ENCODE measurements at places on chromosomes 2 and 18.

DNA sequence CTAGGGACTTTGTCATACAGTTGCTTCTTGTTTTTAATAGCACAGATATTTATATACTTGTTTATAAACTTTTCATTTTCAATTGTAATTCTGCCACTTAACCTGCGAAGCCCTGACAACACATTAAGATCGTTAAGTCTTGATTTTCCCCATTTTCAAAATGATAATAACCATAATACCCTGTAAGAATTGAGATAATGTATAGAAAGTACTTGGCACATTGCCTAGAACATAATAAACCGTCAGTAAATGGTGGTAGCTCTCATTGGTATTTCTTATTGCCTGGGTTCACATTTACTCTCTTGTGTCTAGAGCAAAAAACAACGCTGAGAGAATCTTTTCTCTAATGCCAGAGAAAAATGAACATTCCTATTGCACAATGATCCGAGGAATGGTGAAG lies 18.6 kb downstream of the PTCD3 start:
- DNase-seq: no peak

- DNase-seq: no peak
These were observed 12.1 kb upstream of the HES6 start for GRCh38 chr2:238251986-238252385.

GRCh38 chr2:21270083-21270491 lies 146.3 kb downstream of the TDRD15 start:
- no peak for DNase-seq

DNA sequence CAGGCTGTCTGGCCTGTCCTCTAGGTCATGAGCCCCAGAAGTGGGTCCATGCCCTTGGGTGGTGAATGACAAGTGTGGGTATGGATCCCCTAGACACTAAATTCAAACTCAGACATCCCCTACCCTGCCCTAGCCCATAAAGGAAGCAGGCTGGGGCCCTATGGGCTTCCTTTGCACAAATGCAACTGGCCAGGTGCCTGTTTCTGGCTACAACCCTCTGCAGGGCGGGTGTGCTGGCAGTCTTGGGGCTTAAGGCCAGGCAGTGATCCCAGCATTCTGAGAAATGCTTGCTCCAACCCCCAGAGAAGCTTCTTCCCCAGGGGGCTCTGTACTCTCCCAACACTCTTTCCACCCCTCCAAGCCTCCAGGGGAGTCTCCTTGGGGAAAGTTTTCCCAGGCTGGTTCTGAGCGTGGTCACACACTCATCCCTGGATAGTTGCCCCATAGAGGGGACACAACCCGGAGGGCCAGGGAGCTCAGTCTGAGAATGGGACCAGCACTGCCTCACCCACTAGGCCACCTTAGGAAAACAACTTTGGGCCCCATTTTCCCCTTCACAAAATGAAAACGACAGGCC lies 16.6 kb upstream of the ASPRV1 start:
- no peak for DNase-seq

DNA sequence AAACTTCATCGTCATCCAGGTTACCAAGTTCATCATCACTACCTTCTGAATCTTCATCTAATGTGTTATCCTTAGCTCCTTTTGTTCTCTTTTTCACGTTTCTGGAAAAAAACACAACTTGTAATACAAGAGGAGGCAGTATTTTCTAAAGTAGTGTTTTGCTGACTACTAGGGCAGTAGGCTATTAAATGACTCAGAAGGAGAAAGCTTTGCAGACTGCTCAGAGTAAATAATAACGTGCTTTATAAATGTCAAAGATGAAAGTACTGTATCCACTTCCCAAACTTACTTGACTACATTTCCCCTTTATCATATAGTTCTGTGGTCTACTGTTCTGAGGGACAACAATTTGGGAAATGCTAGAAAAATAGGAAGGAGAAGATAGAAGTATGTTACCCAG lies 15.6 kb downstream of the CEBPZOS start:
- no peak for DNase-seq

- DNase-seq: no peak
These were observed 308.5 kb downstream of the ADCYAP1 start for GRCh38 chr18:1213126-1213525.

- no peak for DNase-seq
These were observed 51.7 kb upstream of the OTX1 start for GRCh38 chr2:62998949-62999348.

- no peak for DNase-seq
These were observed 655.5 kb upstream of the ID2 start for GRCh38 chr2:8026381-8026780.

DNA sequence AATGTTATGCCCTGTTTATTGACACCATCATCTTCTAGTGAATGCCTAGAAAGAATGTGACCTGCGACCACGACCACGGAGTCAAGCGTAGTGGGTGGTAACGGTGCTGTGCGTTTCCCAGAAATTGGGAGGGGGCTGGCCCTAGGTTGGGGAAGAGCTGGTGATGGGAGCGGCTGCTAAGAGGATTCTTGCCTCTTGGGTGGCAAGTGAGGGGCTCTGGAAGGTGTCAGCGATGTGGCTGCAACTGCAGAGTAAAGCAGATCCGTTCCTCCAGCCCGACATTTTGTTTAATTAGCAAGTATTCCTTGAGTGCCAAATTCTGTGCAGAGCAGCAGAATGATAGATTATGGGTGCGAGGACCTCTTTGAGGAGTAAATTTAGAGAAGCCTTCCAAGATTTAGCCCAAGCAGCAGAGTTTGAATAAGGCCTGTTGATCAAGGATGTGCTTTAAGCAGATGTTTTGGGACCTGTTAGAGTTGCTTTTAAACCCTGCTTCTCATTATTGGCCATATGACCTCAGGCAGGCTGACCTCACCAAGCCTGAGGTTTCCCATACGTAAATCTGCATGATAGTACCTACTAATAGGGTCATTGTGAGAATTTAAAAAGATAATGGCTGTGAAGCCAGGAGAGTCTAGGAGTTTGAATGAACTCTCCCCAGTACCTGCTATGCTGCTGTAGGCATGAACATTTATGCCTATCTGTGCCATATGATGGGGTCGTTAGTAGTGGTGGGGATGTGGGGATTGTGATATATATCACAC lies 287.7 kb downstream of the PTGR3 start:
- DNase-seq: no peak

- no peak for DNase-seq
These were observed 17.5 kb upstream of the RANBP2 start for GRCh38 chr2:108701806-108702205.

DNA sequence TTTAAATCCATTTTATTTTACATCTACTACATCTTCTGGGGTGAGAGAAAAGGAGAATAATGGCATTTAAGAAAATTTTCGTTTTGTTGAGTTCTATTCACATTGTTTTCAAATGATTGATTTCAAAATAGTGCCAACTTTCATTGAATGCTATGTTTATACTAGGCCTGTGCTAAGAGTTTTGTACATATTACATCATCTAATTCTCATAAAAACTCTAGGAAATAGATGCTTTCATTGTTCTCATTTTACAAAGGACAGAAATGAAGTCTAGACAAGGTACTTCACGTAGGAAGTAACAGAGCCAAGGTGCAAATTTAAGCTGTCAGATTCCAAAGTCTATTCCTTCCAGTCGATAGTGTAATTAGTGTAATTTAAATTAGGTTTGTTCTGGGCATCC lies 402.8 kb upstream of the UBE2E3 start:
- DNase-seq: no peak

DNA sequence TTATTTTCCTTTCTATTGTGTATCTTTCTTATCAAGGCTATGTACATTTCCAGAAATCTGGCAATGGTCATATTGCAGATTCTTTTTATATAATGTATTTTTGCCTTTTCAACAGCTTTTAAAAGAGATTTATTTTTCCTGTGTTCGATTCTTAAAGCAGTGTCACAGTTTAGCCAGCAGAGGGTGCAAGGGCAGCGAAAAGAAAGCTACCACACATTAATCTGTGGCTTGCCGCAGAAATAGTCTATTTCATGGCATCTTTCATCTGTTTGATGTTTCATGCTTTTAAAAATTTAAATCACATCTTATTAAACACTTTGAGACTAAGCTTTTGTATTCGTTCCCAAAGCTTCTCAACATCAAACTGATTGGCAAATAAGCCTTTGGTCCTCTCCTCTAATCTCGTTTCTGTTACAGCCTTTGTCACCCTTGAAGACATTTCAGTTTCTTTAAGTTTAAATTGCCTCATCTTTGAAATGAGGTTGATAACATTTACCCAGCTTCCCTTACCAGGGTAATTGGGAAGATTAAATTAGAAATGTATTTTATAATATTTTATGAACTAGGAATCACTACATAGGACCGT lies 73.3 kb downstream of the PIK3C3 start:
- no peak for DNase-seq

GRCh38 chr18:9950289-9951016 lies 36.6 kb downstream of the VAPA start:
- no peak for DNase-seq

DNA sequence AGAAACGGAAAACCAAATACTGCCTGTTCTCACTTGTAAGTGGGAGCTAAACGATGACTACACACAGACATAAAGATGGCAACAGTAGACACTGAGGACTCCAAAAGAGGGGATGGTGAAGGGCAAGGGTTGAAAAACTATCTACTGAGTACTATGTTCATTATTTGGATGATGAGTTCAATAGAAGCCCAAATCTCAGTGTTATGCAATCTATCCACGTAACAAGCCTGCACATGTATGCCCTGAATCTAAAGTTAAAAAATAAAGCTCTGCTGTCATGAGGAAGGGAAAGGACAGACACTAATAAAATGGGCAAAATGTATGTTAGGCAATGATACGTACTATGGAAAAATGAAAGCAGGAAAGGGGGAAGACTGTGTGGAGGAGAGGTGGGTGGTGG lies 376.0 kb downstream of the TGIF1 start:
- DNase-seq: no peak

- no peak for DNase-seq
These were observed 53.9 kb upstream of the CYTIP start for GRCh38 chr2:157497638-157498314.

GRCh38 chr2:72033636-72034035 lies 114.0 kb downstream of the CYP26B1 start:
- no peak for DNase-seq

DNA sequence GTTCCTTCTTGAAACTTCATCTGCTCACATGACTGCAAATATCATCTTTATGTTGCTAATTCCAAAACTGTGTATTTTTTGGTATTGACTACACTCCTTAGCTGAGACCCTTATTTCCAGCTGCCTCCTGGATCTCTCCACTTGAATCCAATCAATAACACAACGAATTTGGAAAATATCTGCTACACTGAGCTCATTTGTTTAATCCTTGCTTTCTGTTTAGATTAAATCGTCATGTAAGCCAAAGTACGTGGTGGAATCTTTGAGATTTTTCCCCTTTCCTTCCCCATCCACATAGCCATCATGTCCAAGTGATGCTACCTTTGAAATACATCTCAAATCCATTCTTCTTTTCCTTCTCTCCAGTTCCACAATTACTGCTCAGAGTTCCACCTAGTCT lies 15.6 kb downstream of the OTX1 start:
- DNase-seq: no peak

DNA sequence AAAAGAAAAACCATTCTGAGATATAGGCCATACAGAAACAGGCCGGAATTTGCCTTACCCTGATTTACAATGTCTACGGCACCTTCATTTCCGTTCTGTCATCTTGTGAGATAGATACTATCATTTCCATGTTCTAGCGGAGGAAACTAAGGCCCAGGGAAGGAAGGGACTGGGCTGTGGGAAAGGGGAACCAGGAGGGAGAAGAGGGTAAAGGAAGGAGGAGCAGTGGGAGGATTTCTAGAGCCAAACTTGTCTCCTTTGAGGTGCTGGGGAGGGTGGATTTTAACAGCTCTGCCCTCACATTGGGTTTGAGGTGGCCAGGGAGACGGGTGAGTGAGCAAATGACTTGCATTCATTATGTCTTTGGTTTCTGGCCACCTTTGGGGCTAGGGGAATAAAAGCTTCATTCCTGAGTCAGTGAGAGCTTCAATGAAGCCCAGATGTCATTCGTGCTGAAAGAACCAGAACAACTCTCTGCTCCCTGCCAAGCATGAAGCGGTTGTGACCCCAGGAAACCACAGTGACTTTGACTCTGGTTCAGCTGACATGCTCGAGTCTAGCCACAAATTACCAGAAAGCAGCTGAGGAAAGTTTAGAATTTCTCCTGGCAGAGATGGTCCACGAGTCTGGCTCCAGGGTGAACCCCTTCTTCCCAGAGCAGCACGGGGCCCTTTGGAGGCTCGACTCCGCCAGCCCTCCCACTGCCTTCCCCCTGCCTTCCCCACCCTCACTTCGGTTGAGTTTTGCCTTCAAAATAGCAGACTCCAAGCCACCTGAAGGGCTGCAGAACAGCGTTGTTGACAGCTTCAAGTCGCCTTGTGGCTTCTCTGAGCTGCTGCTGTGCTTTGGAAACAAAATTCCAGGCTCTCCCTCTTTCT lies 3.8 kb downstream of the ACTG2 start:
- peak; percentile 66 for DNase-seq

GRCh38 chr2:26274058-26274613 lies 29.4 kb downstream of the HADHB start:
- peak; percentile 74 for DNase-seq

- no peak for DNase-seq
These were observed 94.5 kb upstream of the TTC39C start for GRCh38 chr18:23920054-23920453.

DNA sequence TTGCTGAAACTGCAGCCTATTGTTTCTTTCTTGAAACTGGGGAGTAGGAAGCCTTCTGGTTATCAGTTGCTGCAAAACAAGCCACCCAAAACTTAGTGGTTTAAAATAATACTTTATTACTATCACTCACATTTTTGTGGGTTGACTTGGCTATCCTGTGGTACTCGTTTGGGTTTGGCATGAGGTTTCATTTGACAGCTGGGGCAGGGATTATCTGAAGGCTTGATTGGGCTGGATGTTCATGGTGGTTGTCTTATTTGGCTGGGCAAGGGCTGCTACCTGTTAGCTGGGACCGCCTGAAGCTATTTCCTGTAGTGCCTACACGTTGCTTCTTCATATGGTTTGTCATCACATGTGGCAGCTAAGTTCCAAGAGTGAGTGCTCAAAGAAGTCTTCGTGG lies 122.3 kb downstream of the PLCL1 start:
- no peak for DNase-seq

- DNase-seq: no peak
These were observed 8.9 kb downstream of the COL6A3 start for GRCh38 chr2:237405006-237405559.

DNA sequence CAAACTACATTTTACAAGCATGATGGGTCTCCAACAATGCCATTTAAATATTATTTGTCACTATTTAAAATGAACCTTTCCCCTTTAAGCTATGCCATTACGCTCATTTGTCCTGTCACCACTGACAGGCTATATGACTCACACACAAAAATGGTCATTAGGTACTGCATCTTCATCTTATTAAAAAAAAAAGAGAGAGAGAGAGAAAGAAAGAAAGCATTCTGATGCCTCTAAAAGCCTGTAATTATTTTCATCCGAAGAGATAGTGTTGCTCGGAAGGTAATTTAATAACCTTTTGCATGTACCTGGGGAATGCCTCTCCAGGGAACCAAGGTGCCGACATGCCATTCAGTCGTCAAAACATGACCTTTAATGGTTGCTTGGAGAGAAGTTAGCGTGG lies 226.7 kb downstream of the ARHGAP15 start:
- DNase-seq: no peak

All from HS-5 (cell line).